ENCODE measurements at places on chromosomes 3 and 15.
A peak's percentile ranks its signal among the peaks of the same experiment; 100 is the strongest.

DNA sequence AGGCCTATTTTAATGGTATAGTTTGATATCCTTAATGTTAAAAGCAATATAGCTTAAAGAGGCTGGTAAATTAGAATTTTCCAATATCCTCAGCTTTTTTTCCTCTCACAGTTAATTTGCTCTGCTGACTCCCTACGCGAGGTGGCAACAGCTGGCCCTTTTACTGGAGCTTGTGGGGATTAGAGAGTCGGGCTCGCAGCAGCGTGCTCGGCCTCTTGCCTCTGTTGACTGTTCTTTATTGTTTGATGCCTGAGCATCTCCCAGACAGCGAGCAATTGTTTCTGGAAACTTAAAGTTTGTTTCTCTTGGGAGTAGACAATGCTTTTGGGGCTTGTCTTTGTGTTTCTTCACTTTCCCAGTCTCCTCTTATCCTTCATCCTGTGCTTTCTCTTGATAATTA lies 80.8 kb downstream of the OPA1 start:
- no peak for DNase-seq

DNA sequence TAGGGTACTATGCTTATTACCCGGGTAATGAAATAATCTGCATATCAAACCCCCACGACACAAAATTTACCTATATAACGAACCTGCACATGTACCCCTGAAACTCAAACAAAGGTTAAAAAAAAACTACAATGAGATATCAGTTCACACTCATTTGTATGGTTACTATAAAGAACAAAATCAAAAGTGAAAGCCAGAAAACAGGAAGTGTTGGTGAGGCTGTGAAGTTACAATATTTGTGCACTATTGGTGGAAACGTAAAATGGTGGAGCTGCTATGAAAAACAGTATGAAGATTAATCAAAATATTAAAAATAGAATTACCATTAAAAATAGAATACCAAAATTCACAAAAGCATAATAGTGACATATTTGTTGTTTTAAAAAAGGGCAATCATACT lies 128.9 kb downstream of the ZIC1 start:
- no peak for DNase-seq

DNA sequence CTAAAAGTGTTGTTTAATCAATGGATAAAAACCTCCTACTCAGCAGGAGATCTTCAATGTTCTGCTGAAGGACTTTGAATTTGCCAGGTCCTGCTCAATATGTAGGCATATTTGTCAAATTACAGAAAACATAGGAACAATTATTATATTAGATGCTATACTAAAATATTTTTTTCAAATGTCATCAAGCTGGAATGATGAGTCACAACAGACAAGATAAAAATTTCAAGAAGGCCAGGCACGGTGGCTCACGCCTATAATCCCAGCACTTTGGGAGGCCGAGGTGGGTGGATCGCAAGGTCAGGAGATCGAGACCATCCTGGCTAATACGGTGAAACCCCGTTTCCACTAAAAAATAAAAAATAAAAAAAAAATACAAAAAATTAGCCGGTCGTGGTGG lies 68.0 kb downstream of the AQP9 start:
- DNase-seq, result no peak

DNA sequence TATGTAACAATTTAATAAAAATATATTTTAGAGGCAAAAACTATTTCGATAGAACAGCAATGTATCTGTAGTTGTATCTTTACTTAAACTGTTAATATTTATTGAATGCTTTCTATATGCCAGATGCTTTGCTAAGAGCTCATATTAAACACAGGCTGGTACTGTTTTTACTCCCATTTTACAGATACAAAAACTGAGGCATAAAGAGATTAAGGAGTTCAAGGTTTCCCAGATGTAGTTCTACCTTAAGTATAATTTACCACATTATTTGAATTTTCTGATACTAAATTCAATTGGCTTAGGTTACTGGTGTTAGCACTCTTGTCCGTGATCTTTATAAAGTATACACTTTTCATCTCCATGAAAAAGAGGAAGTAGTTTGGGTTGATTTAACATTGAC lies 149.8 kb downstream of the ROBO2 start:
- DNase-seq, result no peak

- DNase-seq, result peak; percentile 62
These were observed 681.3 kb downstream of the ROBO1 start for GRCh38 chr3:79086514-79086913.

GRCh38 chr3:13931172-13931571 lies 51.3 kb upstream of the WNT7A start:
- no peak for DNase-seq

DNA sequence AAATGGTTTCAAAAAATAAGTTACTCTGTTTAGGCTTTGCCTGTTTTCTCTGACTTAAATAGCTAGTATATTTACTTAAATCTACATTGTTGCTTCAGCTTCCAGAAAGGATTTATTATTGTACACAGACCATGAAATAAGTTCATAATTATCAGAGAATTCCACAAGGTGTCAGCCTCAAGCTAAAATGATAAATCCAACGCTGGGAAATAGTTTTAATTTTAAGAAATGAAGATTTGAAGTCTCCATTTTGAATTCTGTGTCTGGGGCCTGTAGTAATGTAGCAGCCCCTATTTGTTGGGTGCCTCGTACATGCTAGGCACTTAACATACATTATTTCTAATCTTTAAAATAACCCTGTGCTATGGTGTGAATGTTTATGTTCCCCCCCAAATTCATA lies 92.6 kb upstream of the KCNMB2 start:
- DNase-seq, result peak; percentile 5

GRCh38 chr15:100901702-100902435 lies 17.3 kb upstream of the LRRK1 start:
- DNase-seq, result no peak

DNA sequence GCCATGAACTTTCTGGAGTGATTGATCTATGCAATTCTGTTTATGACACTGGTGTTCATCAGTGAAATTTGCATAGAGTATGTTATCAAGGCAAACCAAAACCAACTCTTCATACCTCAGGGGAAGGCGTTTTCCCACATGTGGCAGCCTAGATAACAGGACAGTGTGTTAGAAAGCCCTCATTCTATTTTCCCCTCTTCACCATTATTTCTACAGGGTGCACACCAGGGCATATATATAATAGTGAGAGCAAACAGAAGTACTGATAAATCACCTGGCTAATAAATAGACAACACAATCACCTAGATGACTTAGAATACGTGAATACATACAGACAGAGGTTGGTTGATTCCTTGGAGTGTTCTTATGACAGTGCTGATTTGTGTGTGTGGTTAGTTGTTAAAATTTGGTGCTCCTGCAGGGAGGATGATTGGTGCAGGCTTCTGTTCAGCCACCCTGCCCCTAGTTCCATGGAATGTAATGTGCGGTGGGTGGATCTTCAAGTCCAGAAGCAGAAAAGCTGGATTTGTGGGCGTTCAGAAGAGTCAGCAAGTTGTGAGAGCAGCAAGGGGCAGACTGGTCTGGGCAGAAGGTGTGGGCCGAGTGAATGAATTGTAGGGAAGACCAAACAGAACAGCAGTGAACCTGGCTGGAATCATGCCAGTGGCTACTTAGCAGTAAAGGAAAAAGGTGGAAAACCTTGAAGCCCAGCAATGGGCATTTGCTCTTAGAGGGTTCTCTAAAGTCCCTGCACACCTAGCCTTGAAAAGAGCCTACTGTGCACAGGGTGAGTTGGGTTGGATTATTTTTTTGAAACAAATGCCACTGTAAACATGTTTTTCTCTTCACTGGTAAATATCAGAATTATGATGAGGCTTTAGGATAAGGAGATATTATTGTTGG lies 11.7 kb upstream of the RARRES1 start:
- no peak for DNase-seq

DNA sequence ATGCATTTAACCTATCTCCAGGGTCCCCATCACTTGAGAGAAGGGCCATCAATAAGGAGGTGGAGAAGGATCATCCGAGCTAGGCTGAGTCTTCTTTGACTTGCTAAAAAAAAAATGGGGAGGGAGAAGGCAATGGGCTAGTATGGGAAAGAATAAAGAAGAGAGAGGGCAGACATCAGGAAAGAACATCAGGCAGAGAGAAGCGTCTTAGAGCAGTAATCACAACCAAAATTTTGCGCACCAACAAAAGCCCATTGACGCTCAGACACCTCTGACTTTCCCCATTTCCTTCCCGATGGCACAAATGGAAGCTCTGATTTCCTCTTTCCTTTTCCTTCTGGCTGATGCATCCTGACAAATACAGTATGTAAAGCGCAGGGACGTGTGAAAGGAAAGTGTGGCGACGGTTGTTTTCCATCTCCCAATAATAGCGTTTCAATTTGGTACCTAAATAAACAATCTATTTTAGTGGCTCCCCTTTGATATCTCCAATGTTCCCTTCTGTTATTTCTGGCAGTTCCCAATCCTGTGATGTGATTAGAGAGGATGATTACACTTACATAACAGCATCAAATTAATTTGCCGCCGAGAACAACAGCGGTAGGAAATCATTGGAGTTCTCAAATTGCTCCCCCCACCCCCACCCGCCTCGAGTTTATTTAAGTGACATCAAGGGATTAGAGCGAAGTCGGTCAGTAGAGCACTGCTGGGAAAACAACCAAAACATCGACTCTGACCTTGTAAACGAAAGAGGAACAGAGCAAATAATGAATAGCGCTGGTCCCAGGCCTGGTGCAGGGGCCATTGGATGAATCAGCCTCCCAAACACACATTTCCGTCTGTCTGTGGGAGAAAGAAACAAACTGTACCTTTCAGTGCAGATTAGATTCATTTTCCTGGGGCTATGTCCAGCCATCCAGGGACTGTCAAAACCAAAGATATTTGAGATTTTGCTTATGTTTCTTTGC lies 273.3 kb upstream of the ICE2 start:
- DNase-seq, result peak; percentile 87

- DNase-seq, result no peak
These were observed 222.7 kb downstream of the EFHB start for GRCh38 chr3:19711160-19711782.

GRCh38 chr15:69881302-69881670 lies 216.4 kb downstream of the TLE3 start:
- DNase-seq, result no peak

GRCh38 chr15:57319226-57319918 lies 56.9 kb upstream of the CGNL1 start:
- DNase-seq, result no peak

GRCh38 chr15:87201986-87202385 lies 1054.6 kb downstream of the NTRK3 start:
- no peak for DNase-seq

DNA sequence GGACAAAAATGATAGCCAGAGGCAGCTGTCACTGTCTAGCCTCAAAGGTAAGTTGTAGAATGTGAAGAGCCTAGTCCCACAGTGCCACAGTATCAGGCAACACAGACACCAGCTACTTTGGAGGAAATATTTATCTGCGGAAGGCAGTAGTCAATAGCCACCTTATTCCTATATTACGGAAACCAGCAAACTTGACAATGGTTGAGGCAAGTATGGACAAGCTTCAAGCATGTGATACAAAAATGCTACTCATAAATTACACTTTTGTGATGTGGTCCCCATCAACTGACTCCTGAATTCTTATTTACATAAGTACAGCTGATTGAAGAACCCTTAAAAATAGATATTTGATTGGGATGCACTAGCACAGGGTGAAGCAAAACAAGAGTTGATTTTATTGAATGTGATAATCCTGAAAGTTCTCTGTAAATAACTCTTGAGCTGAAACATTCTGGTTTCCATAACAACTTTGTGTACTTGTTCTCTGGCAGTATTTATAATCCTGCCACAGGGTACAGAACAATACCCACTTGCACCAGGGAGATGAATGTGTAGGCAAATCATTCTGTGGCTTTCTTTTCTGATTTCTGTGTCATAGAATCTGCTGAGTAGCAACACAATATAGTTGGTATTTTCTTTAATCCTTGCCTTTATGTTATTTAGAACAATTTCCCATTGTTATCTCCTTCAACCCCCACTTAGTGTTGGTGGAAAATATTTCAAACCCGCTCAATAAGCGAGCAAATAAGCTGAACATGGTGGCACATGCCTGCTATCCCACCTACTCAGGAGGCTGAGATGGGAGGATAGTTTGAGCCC lies at the start of gene ANKUB1:
Gene ANKUB1 (minus strand): TSS at position 103 of the 819 bp plus-strand sequence. CDS start 188 bp downstream, outside the sequence.
- DNase-seq, result no peak

GRCh38 chr3:107841831-107842230 lies 249.0 kb downstream of the CD47 start:
- DNase-seq, result no peak

GRCh38 chr3:23277688-23278087 lies 74.6 kb downstream of the UBE2E2 start:
- DNase-seq, result no peak

GRCh38 chr15:85302271-85302670 lies 78.1 kb upstream of the AKAP13 start:
- DNase-seq, result no peak

Measured in fibroblast of mammary gland (primary cell).